M059J (cell line): ENCODE measurements at places on chromosomes 6 and 20. TPM values are rescaled to one million over a fixed set of nuclear protein-coding genes. Genes with fewer than 3 reads are reported as not detected.

The TNFRSF6B gene
- total RNA-seq: 1.9 TPM in 1 of 2 replicates, not detected in the other

The PRL gene
- not detected in 2 replicates for total RNA-seq

The PRICKLE4 gene
- 0.12 and 0.30 TPM in 2 replicates for total RNA-seq

The NNAT gene
- not detected in 2 replicates for total RNA-seq

The LTA gene
- total RNA-seq: not detected in 2 replicates

DNA sequence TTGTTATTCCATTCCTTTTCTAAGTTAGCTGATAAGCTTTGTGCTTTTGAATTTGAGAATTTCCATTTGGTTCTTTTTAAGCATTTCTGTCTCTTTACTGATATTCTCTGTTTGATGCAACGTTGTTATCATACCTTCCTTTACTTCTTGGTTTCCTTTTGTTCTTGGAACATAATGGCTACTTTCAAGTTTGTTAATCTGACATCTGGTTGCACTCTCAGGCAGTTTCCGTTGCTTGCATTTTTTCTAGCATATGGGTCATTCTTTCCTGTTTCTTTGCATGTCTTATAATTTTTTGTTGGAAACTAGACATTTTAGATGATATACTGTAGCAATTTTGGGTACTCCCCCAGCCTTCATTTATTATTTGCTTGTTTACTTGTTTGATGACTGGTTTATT, 12.5 kb downstream of the CDC5L start:
- no peak for DNase-seq

GRCh38 chr6:90028066-90028778, 134.0 kb downstream of the GJA10 start:
- no peak for DNase-seq

DNA sequence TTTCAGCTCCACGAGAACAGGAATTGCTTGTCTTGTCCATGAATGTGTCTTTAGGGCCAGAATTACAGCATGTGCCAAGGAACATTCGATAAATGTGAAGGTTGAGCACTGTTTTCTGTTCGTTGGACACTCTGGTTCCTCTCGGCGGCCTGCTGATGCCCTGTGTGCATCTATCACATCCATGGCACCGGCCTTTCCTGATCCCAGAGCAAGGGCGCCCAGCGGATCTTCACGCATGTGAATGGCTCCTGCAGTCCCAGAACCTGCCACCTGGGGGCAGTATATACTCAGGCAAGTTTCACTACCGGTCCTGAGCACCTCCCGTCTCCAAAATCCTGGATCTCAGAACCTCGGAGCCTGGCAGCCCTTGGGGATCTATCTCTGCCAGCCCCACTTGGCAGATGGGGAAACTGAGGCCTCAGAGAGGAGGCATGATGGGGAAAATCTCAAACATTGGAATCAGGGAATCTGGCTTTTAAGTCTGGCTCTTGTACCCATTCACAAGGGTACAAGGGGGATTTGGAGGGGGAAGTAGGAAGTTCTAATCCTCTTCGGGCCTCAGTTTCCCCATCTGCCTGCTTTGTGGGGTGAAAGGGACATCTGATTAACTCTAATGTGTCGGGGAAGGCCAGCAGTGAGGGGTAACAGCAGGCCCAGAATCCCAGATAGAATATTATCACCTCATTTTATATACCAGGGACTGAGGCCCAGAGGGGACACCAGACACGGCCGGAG, 4.3 kb upstream of the CEBPB start:
- peak; percentile 86 for DNase-seq

DNA sequence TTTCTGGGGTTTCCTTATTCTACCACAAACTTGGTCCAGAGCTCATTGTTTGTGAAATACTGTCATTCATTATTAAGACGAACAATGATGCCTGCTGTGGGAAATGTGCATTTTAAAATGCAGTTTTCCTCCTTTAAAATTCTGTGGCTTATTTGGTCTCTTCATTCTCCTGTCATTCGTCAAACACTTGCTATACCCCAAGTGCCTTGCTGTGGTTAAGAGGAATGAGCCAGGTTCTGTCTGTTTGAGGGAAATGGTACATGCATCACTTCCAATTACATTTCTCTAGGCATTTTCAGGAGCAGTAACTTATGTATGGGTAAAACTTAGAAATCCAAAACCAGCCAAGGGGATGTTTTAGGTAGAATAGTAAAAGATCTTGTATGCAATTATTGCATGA, 1087.7 kb downstream of the KIF16B start:
- peak; percentile 16 for DNase-seq

DNA sequence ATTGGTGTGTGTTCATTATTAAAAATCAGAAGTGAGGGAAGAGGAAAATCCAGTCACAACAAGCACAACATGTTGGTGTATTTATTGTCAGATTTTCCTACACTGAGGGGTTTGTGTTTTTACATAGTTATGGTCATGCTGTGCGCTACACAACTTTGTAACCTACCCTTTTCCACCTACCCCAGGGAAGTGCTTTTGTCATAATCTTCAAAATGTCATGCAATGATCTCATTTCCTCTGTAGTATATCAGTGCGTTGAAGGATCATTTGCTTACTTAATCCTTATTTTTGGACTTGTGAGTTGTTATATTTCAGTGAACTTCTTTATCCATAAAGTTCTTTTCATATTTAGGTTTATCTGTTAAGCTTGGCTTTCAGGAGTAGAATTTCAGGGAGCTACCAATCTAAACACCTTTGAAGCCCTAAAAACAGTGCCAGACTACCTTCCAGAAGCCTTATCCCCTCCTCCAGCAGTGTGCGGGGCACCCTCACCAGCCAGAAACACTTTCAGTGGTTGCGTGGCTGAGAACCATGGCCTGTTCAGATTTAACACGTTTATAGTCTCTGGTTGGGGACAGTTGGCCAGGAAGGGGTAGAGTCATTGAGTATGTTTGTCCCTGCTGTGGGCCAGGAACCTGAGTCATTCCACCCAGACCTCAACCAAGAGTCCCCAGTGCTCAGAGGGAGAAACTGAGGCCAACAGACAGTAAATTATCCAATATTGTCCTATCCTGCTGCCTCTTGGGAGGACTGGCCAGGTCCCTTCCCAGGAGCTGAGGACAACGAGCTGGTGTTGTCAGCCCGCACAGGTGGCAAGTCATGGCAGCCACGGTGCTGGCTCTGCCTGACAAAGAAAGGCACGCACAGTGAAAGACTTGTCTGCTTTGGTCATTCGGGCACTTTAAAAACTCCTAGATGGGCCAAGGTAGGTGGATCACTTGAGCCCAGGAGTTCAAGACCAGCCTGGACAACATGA, 40.3 kb downstream of the STK35 start:
- DNase-seq: no peak

DNA sequence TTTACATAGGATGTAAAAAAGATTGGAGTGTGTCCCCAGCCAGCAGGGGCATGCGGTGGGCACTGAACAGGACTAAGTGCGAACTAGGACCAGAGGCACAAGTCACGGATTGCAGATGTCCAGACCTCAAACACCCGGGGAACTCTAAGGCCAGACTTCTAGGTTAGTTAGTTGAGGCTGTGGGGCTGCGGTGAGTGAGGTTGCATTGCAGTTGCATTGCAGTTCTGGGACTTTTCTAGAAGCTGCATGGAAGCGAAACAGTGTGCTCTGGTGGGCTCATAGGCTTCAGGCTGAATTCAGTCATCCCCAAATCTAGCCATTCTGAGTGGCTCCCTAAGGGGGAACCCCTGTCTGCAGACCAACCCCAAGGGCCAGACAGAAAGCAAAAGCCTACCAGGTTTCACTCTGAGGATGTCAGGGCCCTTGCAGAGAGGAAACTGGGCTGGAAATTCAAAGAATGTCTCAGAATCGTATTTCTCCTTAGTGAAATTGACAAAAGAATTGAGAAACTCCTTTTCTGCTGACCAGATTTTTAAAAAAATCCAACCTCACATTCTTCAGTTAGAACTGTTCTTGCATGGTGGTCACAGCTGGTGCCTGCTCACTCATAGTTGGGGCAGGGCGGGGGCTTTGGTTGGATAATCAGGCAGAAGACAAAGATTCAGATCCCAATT, 182.8 kb downstream of the ZDHHC14 start:
- DNase-seq: no peak

GRCh38 chr6:11393713-11394627, 143.6 kb upstream of the TMEM170B start:
- DNase-seq: peak; percentile 99

- DNase-seq: no peak
These were observed 219.5 kb upstream of the JAG1 start for GRCh38 chr20:10893321-10893720.

- no peak for DNase-seq
These were observed 47.1 kb upstream of the TMEM181 start for GRCh38 chr6:158512809-158513208.

GRCh38 chr6:95780037-95780436, 202.7 kb downstream of the MANEA start:
- DNase-seq: no peak

DNA sequence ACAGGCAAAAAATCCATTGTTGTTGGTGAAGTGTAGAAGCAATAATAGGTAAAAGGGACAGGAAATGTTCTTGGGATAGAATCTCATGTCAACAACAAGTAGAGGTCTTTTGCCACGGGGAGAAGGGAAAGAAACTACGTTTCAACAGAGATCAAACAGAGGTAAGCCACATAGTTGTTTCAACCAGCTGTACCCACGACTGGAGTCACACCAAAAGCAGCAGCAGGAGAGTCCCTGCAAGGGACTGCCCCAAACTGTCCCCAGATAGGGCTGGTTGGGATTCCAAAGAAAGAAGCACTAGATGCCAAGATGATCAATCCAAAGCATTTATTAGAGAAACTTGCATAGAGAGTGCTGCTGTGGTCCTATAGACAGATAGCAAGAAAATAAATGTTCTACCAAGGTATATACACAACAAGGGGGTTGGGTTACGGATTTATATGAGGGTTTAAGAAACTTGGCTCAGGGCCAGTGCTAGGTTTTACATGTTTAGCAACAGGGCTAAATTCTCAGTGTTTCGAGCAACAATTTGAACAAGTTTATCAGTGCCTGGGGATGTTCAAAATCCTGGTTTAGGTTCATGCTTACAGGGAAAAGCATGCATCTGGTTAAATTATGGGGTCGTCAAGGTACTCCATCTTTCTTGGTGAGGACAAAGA, 466.5 kb downstream of the MMUT start:
- DNase-seq: no peak

DNA sequence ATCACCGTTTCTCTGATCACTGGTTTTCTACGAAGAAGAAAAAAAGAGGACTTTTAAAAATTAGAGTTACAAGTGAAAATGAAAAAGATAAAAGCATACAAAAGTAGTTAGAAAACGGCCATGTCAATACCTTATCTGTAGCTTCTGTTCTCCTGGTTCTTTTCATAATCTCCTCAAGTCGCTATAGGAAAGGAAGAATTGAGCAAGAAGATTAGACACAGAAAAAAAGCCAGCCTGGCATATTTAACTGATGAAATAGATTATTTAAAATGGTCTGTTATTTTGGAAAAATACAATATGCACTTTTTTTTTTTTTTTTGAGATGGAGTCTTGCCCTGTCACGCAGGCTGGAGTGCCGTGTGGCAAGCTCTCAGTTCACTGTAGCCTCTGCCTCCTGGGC, 70.2 kb upstream of the BCLAF1 start:
- DNase-seq: no peak

DNA sequence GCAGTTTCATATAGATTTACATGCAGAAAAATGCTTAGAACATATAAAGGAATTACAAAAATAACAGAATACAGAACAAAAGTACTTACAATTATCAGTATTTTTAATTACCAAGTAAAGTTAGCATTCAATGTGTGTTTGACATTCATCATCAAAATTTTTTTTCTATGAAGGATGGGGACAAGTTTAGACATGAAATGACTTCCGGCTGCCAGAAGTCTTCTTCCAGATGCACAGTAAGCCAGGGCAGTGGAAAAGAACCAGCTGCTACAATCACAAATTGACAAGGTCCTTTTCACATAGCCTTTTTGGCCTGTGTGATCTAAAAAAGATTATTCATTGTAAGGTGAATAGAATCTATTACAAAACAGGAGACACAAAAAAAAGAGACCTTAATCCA, 73.8 kb downstream of the HUS1B start:
- DNase-seq: no peak

DNA sequence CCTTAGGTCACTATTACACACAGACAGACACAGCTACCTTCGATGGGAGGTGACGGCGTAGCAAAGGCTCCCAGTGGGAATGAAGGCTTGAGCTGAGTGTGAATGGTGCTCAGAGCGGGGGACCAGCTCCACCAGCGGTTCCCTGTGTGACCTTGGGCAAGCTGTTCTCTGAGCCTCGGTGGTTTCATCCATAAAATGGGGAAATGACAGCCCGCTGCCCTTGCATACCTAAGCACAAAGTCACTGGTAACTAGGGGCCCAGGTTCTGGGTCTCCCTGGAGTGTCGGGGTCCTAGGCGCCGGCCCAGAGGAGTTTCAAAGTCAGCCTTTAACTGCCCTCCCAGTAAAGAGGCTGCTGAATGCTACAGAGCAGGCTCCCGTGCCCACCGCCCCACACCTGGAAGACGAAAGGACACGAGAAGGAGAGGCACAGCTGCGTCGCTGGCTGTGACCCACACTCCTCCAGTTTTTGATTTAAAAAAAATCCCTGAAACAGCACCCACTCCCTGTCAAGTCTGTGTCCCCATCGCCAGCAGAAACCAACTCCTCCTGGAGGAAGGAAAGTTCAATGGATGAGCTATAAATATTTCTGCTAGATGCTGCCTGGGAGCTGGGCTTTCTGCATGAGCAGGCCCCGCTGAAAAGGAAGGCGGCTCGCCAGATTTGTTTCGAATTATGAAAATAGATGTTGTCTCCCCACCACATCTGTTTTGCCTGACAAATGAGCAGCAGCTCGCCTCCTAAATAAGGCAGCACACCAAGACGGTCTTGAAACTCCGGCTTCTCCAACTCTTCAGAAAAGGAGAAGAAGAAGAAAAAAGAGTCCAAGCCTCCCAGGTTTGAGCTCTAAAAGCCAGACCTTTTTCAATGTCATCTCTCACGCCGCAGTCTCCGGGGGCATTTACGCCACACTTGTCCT, 27.4 kb downstream of the PMEPA1 start:
- DNase-seq: no peak

DNA sequence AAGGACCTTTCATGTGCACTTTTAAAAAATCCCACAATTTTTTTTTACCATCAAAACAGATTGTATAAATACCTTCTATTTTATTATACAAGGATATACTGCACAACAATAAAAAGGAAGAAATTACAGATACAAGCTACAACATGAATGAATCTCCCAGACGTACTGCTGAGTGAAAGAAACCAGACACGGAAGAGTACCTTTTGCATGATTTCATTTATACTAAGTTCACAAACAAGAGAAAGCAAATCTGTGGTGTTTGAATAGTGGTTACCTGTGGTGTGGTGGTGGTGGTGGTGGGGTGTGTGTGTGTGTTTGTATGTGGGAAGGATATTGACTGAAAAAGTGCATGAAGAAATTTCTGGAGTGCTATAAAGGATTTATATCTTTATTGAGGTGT, 6.8 kb upstream of the PLCB4 start:
- no peak for DNase-seq
